ENCODE measurements at places on chromosomes 2 and 18.

DNA sequence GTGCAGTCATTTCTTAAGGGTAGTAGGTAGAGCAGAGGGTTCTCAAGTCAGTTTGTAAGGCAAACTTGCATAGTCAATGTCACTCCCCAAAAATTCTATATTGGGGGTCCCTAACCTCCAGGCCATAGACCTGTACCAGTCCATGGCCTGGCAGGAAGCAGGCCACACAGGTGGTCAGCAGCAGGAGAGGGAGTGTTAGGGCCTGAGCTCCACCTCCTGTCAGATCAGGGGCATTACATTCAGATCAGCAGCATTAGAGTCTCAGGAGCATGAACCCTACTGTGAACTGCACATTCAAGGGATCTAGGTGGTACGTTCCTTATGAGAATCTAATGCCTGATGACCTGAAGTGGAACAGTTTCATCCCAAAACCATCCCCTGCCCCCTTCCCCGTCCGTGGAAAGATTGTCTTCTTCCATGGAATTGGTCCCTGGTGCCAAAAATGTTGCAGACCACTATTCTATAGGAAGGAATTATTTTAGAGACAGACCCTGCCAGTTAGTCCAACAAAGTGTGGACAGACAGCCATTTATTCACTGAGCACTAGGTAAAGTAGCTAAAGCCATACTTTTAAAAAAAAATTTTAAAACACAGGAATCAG, 6.7 kb downstream of the COA5 start:
- no peak for DNase-seq

DNA sequence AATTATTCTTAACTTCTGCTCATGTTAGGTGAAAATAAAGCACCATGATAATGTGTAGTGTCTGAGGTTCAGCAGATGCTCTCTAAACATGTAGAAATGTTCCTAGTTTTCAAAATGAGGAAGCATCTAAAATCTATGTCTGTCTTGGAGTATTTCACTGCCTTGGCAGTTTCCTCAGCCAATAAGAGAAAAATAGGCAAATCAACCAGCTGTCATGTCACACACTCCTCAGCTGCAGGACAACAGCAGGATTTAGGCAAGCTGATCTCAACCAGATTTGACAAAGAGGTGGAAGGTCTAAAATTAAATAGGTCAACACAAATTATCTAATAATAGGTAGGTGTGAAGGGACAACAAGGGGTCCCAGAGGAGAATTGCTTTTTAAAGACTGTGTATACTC, 164.1 kb upstream of the BOD1L2 start:
- no peak for DNase-seq

DNA sequence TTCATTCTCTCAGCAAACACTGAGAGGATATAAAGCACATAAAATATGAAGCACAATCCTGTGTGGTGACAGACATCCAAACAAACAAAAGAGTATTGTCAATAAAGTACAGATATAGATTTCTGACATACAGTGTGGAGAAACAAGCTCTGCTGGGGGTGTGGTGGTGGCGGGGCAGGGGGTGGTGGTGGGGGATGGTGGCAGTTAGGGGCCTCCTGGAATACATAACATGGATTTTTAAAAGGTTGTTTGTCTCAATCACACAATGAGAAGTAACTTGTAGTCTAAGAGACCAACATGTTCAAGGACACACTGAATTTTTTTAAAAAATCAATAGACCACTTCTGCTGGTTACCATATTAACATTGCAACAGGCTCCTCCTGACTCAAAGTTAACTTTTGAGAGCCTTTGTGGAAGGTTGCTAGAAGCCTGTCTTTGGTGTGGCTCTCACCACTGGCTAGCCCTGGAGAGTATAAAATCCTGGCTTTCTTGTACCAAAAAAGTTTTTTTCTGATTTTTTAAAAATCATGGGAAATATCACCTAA, 1197.4 kb downstream of the SUCLG1 start:
- DNase-seq, result no peak

DNA sequence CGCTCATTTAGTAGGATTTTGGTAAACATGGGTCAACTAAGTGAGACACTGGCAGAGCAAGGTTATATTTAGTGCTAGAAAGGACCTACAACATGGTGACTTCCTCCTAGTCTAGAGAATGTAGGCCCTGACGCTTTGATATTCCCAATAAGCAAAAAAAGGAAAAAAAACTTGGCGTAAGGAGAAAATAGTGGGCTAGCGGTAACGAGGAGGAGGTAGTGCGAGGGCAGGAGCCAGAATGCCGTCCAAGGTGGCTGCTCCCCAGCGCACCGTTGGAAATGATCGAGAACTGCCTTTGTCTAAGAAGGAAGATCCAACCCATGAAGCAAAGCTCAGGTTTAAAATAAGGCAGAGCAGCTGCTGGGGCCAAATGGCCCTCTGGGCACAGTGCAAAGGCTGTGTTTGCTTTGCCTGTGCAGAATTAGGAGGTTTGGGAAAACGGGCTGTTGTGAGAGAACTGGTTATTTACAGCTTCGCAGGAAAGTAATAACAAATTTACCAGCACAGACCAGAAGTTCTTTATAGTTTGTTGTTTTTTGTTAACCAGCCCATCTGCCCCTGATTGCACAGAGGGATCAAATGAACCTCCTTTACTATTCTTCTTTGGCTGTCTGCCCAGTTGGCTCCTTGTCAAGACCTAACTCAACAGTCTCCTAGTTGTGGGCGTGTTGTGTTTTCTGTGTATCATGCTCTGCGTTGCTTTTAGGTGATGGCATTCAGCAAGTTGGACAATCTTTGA, 86.6 kb downstream of the ITGB1BP1 start:
- DNase-seq, result no peak

- DNase-seq, result no peak
Measured at GRCh38 chr2:112164876-112165275, 26.7 kb downstream of the FBLN7 start.

DNA sequence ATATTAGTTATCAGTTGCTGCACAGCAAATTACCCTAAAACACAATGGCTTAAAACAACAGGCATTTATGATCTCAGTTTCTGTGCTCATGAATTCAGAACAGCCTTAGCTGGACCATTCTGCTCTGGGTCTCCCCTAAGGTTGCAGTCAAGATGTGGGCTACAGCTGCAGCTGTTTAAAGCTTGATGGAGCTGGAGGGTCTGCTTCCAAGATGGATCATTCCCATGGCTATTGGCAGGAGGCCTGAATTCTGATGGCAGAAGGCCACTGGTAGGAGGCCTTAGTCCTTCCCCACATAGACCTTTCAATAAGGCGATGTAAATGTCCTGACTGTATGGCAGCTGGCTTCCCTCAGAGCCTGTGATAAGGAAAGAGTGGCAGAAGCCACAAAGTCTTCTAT, 118.6 kb upstream of the SERPINE2 start:
- DNase-seq, result no peak

DNA sequence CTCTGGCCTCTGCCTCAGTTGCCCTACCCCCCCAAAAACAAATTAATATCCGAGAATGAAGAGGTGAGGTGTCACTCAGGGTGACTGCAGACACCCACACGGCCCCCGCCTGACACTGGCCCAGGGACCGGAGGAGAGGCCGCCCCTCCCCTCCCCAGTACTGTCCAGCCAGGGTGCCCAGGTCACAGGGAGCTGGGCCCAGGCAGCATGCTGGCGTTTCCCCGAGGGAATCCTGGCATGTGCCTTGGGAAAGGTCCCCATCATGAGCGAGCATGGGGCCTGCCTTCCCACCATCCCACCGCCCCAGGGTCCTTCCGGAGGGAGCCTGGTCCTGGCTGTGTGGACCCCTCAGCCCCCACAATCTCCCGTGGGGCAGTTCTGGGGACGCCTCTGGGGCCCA, 3.0 kb downstream of the MAB21L4 start:
- DNase-seq, result no peak

- no peak for DNase-seq
Measured at GRCh38 chr2:98034745-98035144, 39.0 kb upstream of the TMEM131 start.

- no peak for DNase-seq
Measured at GRCh38 chr2:150081775-150082481, 405.5 kb downstream of the RND3 start.

DNA sequence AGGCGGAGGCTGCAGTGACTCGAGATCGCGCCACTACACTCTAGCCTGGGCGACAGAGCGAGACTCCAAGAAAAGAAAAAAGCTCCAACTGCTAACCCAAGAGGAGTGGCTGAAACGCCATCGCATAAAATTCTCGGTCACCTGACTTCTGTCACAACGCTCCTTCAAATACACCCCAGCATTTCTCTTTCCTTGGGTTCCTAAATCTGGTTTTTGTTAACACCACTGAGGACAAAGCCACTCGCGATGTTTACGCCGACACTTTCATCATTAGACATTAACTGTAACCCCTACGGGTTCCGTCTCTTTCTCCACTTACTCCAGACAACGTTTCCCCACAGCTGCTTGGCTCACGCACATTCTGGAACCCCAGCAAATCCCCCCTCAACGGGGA, 679 bp downstream of the CLK1 start:
- DNase-seq, result no peak

- DNase-seq, result no peak
Measured at GRCh38 chr2:74675090-74675489, 21.0 kb downstream of the SEMA4F start.

DNA sequence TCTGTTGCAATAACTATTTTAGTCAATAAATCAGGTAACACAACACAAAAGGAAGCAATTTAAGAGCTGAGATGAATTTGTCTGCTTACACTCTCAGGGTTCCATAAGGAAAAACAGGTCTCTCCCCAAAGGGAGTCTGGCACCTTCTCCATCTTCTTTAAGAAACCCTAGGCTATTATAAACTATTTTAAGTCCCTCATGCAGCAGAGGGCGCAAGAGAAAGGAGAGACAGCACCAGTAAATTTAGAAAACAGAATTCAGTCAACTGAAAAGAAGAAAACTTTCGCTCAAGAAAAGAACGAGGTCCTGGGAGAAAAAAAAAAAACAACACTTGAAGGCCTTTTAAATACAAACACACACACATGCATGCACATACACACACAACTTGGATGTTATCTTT, 19.1 kb downstream of the SULT1C4 start:
- no peak for DNase-seq

DNA sequence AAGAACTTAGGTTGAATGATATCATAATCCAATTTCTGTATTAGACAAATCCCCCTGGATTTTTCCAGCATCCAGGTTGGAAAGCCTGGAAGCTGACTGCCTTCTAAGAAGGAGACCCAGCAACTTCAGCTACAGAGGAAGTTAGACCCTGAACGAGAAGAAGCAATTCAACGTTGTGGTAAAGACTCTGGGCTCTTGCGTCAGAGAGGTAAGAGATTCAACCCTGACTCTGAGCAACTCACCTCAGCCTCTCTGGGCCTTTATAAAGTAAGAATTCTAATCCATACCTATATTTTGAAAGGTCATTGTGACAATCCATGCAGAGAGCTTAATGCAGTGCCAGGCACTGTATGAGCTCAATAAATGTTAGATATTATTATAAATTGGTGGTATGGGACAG, 9.7 kb downstream of the E2F6 start:
- no peak for DNase-seq

GRCh38 chr2:150247481-150247880, 240.0 kb downstream of the RND3 start:
- no peak for DNase-seq

GRCh38 chr2:100142393-100142792, at the start of gene AFF3:
Gene AFF3, minus strand, starts transcription at chr2:100142590. Its CDS starts 38,136 bp downstream, at chr2:100104454.
- DNase-seq, result peak; percentile 9

GRCh38 chr18:62755454-62755853, 40.1 kb downstream of the PHLPP1 start:
- DNase-seq, result no peak

- DNase-seq, result no peak
Measured at GRCh38 chr2:162731917-162732804, 106.4 kb downstream of the KCNH7 start.

DNA sequence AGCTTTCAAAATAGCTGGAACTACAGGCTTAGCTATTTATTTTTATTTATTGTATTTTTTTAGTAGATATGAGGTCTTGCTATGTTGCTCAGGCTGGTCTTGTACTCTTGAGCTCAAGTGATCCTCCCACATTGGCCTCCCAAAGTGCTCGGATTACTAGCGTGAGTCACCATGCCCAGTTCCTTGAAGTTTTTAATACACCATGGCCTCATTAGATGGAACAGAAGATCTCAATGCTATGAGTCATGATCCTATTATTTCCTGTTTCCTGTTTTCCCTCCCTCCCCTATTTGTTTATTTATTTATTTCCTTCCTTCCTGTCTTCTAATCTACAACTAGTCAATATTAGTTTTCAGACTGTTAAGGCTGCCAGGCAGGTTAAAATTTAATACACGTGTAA, 309.0 kb downstream of the CMPK2 start:
- DNase-seq, result no peak

DNA sequence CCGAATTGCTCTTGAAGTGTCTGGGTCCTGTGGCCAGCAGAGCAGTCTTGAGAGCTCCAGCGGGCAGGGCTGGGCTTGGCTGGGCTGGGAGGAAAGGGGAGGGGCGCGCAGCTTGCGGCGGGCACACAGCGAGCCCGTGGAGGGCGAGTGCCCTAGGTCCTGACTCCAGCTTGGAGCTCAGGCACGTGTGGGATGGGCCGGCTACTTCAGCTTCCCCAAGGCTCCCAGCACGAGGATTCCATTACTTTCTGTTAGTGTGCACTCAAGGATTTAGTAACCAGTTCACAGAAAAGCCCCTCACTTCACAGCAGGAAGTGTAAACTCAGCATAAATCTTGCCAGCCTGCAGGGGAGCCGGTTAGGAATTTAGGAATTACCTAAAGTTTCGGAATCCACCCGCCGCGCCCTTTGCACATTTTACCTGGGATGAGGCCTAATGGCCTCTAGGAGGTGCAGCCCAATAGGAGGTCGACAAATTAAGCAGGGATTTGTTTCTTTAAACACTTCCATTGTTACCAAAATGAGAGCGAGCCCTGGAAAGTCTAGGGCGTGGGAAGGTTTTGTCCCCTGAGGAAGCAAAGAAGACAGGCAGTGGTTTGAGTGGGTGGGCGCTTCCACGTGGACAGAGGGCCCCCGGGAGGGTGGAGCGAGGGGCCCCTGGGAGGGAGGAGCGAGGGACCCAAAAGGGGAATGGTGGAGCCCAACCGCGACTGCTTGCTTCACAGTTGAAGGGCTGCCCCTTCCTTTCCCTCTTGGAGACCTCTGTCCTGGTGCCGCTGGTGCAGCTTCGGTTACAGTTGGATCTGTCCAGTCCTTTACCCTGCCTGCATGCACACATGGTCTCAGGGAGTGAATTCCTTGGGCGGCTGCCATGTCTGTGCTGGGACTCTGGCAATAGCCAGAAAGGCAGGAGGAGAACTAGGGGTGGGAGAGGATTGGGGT, 93.3 kb downstream of the CTAGE1 start:
- DNase-seq, result no peak

DNA sequence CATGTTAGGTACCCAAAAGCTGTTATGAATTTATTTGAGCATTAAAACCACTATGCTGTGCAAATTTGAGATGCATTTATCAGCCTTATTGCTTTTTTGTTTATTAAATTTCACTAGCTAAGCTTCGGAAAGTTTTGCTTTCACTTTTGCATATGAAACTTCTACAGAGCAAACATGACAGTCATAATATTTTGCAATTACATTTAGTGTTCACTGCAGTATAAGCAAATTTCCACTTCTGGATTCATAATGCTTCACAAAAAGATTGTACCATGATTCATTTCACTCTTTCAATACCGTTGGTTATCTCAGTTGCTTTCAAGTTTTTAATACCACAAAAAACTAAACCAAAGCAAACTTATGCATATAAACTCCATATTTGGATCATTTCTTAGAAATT, 228.7 kb upstream of the SLC8A1 start:
- no peak for DNase-seq
